ENCODE measurements at places on chromosomes 7 and 10.

- DNase-seq, result peak; percentile 47
Measured at GRCh38 chr7:106110885-106111654, 1.0 kb downstream of the SYPL1 start.

- peak; percentile 86 for DNase-seq
Measured at GRCh38 chr10:34655286-34656170, 159.6 kb downstream of the PARD3 start.

DNA sequence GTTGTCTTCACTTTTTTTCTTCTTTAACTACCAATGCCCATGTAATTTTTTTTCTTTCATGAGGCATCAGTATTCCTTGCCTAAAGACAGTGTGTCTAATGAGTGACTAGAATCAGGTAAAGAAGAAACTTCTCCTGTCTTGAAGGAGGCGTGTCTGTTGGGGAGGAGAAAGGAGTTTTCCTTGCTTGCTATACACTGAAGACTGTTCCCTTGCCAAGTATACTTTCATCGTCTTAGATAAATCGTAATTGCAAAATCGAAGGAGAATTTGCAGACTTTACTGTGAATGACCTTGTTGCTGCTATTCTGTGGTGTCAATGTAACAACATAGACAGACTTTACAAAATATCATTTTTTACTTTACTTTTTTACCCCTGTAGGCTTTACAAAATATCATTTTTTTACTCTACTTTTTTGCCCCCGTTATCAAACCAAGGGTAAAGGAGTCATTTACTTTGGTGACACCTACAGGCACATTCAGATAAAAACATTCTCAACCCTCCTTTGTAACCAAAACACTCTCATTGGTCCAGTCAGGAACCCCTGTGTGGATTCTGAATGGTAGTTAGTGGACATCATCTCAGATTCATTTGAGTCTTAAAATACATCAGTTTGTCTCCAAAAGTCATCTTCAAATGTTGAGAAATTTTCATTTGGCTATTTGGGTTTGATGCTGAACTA is 232.4 kb downstream of the AHR start:
- DNase-seq, result peak; percentile 49

DNA sequence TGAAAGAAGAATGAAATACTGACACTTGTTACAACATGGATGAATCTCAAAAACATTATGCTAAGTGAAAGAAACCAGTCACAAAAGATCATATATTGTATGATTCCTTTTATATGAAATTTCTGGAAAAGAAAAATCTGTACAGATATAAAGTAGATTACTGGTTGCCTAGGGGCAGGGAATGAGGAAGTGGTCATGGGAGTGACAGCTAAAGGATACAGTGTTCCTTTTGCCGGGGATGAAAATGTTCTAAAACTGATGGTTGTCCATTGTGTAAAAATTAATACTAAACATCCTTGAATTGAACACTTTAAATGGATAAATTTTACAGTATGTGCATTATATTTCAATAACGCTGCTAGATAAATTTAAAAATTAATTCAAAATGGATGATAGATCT is 25.1 kb downstream of the ALOX5 start:
- no peak for DNase-seq

DNA sequence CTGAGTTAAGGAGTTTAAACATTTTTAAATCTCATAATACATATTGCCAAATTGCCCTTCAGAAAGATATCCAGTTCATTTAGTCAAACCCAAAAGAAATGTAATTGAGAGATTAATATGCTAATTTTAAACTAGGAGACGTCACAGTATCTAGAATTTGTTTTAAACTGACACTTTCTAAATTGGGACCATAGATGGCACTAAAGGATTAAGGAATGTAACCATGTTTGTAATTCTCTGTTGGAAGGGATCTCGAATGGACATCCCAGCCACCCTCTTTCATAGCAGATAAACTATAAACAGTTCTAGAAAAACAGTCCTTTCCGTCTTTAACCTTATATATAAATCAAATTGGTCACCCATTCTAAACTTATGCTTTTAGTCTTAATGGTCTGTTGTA is 30.0 kb upstream of the SAMD9L start:
- peak; percentile 48 for DNase-seq

- DNase-seq, result no peak
Measured at GRCh38 chr10:20381761-20382160, 515.4 kb downstream of the NEBL start.

- DNase-seq, result no peak
Measured at GRCh38 chr10:31058795-31059703, 27.4 kb upstream of the ZNF438 start.

GRCh38 chr10:100972115-100972903 is 3.0 kb downstream of the SEMA4G start:
- DNase-seq, result no peak

GRCh38 chr10:103241262-103242011 is 4.2 kb upstream of the RPEL1 start:
- peak; percentile 46 for DNase-seq

DNA sequence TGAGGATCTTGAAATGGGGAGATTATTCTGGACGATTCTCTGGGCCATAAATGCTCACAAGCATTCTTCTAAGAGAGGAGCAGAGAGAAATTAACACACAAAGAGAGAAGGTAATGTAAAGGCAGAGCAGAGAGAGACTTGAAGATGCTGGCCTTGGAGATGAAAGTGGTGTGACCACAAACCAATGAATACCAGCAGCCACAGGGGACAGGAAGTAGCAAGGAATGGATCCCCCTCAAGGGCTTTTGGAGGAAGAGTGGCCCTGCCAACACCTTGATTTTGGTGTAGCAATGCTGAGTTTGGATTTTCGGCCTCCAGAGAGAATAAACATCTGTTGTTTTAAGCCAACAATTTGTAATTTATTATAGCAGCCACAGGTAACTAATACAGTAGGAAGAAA is 1155.6 kb downstream of the TYW1 start:
- no peak for DNase-seq

- DNase-seq, result peak; percentile 86
Measured at GRCh38 chr7:101941481-101942383, 124.3 kb downstream of the CUX1 start.

DNA sequence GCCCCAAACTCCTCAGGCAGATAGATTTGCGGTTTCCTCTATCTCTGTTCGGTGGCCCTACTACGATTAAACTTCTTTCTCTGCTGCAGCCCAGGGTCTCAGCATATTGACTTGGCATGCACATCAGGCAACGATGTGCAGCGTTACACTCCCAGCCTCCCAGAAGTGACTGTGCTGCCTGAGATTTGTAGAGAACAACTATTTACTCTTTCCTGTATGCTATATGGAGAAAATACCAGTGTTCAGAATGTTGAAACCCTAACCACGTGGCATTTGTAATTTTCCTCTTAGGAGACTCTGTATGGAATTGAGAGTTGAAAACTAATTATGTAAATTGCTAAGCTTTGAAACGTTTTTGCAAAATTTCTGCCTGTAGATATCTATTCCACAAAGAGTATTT is 50.9 kb downstream of the GNAI1 start:
- no peak for DNase-seq

DNA sequence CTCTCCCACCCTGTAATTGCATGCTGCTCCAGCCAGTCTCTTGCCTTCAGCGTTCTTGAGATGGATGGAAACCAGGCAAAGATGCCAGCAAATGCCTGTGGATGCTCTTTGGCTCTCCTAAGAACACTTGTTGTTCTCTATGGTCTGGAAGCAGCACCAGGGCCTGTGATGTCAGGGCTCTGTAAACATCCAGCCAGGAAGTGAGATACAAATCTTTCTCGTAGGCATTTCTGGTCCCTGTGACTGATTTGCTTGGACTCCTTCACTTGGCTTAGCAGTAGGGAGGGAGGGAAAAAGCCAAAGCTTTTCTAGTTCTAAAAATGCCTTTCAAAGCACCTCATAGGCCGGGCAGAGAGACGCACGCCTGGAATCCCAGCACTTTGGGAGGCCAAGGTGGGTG is 201.3 kb downstream of the REEP3 start:
- peak; percentile 86 for DNase-seq

DNA sequence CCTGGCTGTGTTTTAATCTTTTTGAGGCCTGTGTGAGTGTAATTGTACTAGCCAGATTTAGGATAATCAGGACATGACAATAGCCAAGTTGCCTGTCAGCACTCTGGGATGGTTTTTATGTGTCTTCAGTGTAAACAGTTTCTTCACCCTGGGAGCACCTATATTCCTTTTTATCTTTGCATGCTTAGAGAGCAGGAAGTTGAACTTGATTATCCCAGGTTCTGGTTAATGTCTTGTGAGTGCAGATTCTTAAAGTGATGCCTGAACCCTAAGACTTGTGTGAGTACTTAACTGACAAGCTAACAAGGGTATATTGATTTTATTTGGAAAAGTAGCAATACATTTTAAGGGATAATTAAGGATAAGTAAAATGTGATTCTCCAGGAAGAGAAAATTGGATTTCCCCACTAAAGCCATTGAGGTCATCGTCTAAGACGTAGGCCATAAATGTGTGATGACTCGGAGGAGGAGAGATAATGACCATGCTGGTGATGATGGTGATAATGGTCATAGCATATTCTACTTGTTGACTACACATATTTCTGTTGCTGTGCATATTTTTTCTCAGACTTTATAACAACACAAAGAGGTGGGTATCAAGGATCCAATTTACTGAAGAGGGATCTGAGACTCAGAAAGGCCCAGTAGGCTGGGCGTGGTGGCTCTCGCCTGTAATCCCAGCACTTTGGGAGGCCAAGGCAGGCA is 234.7 kb downstream of the CAMK1D start:
- no peak for DNase-seq

DNA sequence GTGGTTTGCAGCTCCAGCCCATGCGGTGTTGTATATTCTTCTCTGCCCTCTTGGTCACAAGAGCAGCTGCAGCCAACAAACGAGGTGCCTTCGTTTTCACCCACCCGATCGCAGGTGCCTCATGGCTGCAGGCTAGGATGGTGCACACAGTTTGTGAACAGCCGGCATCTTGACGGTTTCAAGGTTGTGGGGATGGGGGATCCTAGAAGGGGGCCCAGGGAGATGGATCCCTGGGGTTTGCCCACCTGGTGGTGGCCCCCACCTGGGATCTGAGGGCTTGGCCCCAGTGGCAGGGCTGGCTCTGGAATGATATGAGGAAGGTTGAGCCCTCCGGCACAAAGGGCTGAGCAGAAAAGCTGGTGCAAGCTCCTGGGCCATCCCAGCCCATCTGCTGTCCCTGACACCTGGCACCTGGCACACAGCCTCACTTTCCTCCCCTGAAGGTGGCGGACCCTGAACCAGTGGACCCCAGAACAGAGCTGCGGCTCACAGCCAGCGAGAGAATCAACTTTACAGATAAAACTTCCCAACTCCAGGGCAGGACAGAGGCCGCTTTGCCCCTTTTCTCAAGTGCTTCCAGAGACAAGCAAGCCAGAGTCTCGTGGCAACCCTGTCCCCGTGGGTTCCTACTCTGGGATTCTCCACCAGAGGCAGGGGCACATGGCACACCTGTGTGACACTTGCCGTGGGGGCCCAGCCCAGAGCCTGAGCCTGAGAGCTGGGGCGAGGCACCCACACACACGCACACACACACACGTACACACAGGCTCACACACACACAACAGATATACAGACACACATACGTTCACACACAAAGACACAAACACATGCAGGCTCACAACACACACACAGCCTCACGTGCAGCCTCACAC is 177.3 kb upstream of the PPP2R2D start:
- DNase-seq, result no peak

DNA sequence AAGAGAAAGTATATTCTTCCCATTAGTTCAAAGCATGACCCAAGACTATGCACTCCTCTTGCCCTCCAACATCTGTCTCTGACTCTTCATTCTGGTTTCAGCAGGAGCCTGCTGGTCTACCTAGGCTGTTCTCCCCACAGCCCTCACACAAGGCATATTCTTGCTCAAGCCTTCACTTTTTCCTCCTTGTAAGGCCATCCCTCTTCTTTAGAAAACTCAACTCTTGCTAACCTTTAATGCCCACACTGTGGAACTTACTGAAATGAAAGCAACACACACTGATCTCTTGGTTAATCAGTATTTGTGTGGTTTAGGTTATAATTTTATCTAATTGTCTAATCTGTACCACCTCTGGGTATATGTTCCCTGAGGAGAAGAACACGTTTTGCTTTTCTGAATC is 75.8 kb downstream of the PRKCQ start:
- no peak for DNase-seq

- no peak for DNase-seq
Measured at GRCh38 chr7:20796500-20796899, 9.8 kb upstream of the SP8 start.

DNA sequence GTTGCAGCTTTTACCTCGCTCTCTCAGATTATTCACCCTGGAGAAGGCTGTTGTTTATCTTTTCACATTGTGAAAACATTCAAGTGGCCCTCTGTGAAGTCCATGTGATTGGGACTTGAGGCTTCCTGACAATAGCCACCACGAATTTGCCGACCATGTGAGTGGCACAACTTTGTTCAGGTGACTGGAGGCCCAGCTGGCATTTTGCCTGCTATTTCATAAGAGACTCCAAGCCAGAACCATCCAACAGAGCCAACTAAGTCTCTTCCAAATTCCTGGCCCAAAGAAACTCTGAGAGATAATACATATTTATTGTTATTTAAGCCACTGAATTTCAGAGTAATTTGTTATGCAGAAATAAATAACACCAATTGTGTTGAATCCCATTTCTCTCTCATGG is 38.2 kb upstream of the CCSER2 start:
- DNase-seq, result no peak

DNA sequence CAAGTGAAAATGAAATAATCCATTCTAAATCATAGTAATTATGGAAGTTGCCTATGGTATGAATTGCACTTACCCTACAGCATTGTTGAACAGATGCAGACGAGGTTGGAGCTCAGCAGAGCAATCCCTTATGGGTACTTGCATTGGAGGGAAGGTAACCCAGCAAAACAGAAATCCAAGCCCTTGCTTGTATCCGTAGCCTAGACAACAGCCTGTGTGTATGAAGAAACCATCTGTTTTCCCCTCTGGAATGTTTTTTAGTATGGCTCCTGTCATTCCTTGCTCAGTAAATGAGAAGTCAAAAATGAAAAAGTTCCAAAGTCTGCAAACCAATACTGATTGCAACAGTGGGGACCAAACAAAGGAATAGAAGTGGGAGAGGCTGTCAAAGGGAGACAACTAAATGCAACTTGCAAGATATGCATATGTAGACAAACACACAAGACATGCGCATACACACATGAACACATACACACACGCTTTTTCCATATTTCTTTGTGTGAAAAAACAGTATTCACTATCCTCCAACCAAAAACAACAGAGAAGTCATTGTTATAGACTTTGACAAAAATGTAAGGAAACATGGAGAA is 260.8 kb downstream of the DYNC1I1 start:
- no peak for DNase-seq

GRCh38 chr7:30321882-30322192 is 37.4 kb downstream of the ZNRF2 start:
- no peak for DNase-seq

Data from fibroblast of the aortic adventitia (primary cell).